PC-3 (cell line): ENCODE measurements at places on chromosomes 5 and 9.

DNA sequence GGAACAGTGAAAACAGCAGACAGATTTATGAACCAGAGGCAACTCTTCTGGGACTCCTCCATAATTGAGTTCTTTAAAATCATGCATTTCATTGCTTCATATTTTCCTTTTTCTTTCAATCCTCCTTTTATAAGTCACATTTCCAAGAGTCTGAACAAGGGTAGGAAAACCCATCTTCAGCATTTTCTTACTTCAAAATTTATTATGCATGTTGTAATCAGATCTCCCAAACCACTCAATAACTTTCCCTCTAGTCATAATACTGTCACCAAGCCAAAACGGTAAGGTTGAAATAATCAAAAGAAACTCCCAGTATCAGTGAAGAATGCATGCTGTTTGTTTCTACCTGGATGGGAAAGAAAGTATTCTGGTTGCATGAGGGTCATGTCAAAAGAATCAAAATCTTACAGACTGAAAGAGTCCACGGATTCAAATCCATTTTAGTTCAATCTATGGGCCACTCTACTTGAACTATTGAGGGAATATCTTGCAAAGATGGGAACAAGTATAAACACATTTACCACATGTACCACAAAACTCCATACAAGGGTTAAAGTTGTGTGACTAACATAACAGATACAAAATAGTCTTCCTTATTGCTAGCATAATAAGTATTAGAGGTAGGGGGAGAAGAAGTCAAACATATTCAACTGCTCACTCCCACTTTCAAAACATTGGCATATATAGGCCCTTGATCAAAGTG, 797.3 kb downstream of the MAT2B start:
- no peak overlapping the region for H3K4me3 ChIP-seq
- DNase-seq, result peak; percentile 25
- H3K27ac ChIP-seq, result no peak overlapping the region
- no peaks in the 10 kb centered on the region for H3K27me3 ChIP-seq
- H3K4me1 ChIP-seq, result no peaks in the 10 kb centered on the region

DNA sequence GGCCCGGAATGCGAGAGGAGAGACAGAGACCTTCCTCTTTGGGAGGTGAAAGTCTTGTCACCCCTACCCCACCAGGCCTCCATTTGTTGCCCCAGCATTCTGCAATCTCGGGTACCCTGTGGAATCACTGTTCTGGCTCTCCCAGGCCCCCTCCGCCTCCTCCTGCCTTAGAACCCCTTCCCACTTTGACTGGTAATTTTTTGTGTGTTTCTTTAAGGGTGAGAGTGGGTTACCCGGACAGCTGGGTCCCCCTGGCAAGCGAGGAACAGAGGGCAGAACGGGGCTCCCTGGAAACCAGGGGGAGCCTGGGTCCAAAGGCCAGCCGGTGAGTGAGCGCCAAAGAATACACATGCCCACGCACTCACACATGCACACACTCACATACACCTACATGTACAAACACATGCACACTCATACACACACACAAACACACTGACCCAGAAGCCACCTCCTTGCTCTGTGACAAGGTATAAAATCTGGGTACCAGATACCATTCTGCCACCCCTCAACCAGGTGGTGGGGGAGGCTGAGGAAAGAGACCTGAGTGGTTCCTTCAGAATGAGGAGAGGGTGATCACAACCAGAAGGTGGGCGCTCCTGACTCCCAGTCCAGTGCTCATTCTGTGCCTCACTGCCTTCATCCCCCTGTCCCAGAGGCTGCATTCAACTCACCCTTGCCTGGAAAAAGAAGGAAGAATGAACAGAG, 30.9 kb upstream of the ORM1 start:
- H3K27me3 ChIP-seq, result no peaks in the 10 kb centered on the region
- peaks cover 6% of the 10 kb centered on the region; the same call in 1 of the 2 replicates for H3K36me3 ChIP-seq
- no peak overlapping the region for H3K4me3 ChIP-seq
- H3K27ac ChIP-seq, result no peak overlapping the region
- no peak for DNase-seq

DNA sequence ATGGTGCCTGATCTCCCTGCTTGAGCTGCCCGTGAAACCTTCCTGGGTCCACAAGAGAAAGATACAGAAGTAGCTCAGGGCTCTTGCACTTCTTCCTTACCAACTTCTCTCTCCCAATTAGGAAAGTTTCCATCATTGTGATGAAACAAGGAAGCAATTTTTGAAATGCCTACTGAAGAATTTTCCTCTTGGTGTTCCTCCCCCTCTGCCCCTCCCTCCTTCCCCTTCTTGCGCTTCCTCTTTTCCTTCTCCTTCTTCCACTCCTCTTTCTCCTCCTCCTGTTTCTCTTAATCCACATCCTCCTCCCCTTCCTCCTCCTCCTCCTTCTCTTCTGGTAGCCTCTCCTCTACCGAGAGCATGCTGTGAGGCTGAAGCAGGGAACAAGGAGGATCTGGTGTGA, 36.3 kb upstream of the OTULINL start:
- H3K27me3 ChIP-seq, result no peaks in the 10 kb centered on the region
- H3K4me1 ChIP-seq, result no peaks in the 10 kb centered on the region
- no peak overlapping the region for H3K4me3 ChIP-seq

GRCh38 chr9:134502809-134503211, 138.8 kb upstream of the COL5A1 start:
- no peaks in the 10 kb centered on the region for H3K36me3 ChIP-seq
- DNase-seq, result peak; percentile 79
- H3K27ac ChIP-seq, result peak overlapping the region; percentile 13; the same call in 1 of the 2 replicates
- H3K4me3 ChIP-seq, result no peak overlapping the region

DNA sequence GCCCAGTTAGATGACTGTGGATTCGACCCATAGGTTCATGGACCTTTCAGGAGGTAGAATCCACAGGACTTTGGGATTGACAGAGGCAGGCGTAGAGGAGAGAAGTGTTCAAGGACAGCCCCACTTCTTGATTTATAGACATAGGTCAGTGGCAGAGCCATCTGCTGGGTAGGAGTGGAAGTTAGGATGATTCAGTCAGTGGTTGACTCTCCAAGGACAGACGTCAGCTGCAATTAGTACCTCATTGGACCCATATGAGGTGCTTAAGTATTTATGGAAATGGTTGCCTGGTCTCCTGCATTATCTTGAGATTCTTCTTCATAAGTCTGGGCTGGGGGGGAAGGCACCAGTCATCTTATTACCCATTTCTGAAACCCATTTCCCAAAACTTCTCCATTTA, 70.9 kb downstream of the SH3RF2 start:
- no peak overlapping the region for H3K27ac ChIP-seq
- H3K4me1 ChIP-seq, result no peaks in the 10 kb centered on the region
- no peak overlapping the region for H3K4me3 ChIP-seq
- H3K27me3 ChIP-seq, result no peaks in the 10 kb centered on the region
- no peaks in the 10 kb centered on the region for H3K36me3 ChIP-seq
- peak; percentile 22 for DNase-seq

DNA sequence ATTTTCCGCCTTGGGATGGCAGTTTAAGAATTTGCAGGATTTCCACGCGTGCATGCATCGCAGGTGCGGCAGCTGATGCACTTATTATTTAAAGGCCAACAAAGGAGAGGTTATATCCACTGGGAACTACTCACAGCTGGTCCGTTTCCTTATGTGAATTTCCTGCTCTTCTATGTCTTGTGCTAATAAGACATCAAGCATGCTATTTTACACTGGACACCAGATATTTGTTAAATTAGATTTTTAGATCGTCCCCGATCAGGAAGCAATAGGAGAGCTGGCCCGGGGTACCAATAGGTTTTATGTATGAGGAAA, 476 bp upstream of the DTWD2 start:
- peak overlapping the region; percentile 6; the same call in 1 of the 2 replicates for H3K27ac ChIP-seq
- no peaks in the 10 kb centered on the region for H3K36me3 ChIP-seq
- peak overlapping the region; percentile 82 for H3K4me3 ChIP-seq
- DNase-seq, result peak; percentile 7
- H3K4me1 ChIP-seq, result peaks cover 24% of the 10 kb centered on the region
- no peaks in the 10 kb centered on the region for H3K27me3 ChIP-seq
